IgD-negative memory B cell (primary cell): ENCODE measurements at places on chromosomes 6 and 20. TPM values are rescaled to one million over a fixed set of nuclear protein-coding genes. Genes with fewer than 3 reads are reported as not detected.

The BPHL gene
- polyA plus RNA-seq = 17.3 TPM

The VGLL2 gene
- not detected for polyA plus RNA-seq

The TAF4 gene
- polyA plus RNA-seq = 3.4 TPM

The TBXT gene
- polyA plus RNA-seq = not detected

The MPIG6B gene
- 1.8 TPM for polyA plus RNA-seq

The COL11A2 gene
- polyA plus RNA-seq = not detected

The HSPA12B gene
- not detected for polyA plus RNA-seq

The MEP1A gene
- polyA plus RNA-seq = not detected

The IRF4 gene
- polyA plus RNA-seq = 22.9 TPM
